ENCODE measurements at places on chromosomes 5 and 9.

DNA sequence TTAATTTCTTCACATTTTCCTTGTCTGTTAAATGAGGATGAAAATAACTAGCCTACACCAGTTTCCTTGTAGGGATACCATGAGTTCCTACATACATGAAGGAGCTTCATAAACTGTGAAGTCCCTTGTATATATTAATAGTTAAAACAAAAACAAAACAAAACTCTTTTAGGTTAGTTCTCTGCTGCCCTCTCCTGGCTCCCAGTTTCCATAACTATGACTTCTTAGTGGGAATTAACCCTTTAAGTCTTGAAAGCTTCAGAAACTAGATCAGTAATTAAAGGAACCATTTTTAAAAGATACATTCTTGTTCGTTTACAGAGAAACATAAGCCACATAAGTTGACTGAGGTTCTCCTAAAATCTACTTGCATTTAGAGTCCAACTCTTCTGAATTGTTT is 500.0 kb upstream of the C9orf72 start:
- DNase-seq, result no peak

GRCh38 chr9:36780186-36780585 is 207.5 kb downstream of the MELK start:
- DNase-seq, result no peak

DNA sequence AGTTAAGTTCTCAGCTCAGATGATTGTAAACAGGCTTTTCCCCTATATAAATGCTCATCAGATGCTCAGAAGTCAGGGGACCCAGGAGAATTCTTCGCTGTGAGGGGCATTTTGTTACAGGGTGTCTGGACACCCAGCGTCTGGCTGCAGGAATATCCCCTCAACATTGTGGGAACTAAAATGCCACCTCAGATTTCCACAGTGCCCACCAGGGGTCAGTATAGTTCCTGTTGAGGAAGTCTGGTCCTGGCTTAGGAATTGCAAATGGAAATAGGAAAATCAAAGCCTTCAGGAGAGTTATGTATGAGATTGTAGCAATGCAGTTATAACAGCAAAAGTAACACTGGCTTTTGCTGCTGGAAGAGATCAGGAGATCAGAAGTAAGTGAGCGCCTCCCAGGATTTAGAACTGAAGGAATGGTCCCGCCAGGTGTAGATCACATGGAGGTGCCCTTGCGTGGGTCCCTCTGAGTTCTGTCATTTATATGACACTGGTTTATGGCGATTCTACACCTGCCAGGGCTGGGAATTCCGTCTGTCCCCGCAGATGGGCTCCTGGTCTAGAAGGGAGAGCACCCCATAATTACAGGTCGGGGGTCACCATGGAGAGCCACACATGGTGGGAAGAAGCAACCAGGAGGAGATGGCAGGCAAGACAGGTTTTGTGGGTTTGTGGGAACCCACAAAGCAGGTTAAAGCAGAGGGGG is 47.1 kb upstream of the CTSL start:
- DNase-seq, result peak; percentile 1

GRCh38 chr5:40991168-40991980 is 79.8 kb downstream of the MROH2B start:
- no peak for DNase-seq

GRCh38 chr9:106697750-106698502 is 165.0 kb upstream of the ZNF462 start:
- DNase-seq, result peak; percentile 41

DNA sequence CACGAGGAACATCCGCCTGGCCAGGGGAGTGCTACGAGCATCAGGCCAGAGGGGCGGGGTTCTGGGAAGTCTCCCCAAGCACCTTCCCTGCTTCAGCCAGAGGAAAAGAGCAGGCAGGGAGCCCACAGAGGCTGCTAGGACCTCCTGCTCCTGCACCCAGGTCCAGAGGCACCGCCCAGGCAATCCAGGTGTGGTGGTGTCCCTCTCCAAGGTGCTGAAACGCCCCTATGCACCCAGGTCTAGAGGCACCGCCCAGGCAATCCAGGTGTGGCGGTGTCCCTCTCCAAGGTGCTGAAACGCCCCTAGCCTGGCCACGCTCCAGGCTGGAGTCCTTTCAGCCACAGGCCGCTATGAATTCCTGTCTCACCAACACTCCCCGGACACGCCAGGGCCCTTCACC is 10.7 kb upstream of the UBAC1 start:
- no peak for DNase-seq

DNA sequence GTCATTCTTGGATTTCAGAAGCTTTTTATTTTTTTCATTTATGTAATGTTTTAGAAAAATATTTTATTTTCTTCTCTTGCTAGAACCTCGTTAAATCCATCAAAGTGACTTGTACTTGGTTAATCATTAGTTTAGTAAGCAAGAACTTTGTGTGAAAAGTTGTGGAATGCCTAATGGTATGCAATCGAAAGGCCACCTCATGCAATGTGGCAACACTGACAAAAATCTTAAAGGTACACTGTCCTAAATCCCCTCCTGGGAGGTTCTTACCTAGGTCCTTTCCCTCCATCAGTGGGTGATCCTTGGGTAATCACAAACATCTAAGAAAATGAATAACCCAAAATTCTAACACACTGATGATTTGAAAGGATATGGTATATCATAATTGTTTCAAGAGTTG is 304.2 kb downstream of the DNAH5 start:
- no peak for DNase-seq

- no peak for DNase-seq
Observed at GRCh38 chr5:23864786-23865185, 357.4 kb downstream of the PRDM9 start.

Measured in NCI-H2227 treated with DMSO at 0.1 percent for 48 hours (cell line).